ENCODE measurements at places on chromosomes 2 and 18. TPM values are rescaled to one million over a fixed set of nuclear protein-coding genes. Genes with fewer than 3 reads are reported as not detected.

DNA sequence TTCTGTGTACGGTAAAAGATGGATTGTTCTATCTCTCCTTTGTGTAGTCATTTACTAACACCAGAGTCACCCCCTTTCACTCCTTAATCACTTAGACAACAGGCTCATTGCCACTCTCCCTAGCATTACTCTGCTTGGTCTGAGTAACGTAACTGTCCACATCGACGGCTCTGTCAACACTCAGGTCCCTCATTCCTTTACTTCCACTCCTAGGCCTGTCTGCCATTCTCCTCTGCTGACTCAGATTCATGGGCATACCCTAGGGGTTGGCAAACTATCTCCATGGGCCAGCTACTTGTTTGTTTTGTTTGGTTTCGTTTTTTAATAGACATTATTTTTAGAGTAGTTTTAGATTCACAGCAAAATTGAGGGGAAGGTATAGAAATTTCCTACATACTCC lies 243.9 kb downstream of the NR4A2 start:
- no peak overlapping the region for H3K27ac ChIP-seq
- no peak for DNase-seq
- no peak overlapping the region for H3K4me3 ChIP-seq

DNA sequence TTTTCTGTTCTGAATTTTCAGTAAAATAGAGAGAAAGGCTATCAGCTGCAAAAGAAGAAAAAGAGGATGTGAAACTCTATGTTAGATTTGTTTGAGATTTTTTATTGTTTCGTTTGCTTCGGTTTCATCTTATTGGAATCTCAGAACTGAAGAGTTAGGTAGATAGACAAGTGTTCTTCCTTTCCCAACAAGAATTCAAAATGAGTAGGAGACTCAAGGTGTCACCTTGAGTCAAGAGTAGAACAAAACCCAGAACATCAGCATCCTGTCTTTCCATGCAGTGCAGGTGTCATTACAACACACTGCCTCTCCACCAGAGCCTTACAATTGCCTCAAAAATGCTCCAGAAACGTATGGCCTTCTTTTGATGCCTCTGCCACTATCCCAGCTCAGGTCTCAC lies 21.1 kb downstream of the NBAS start:
- H3K36me3 ChIP-seq = no peaks in the 10 kb centered on the region
- DNase-seq = no peak
- no peaks in the 10 kb centered on the region for H3K4me1 ChIP-seq
- no peak overlapping the region for H3K27ac ChIP-seq
- H3K27me3 ChIP-seq = no peaks in the 10 kb centered on the region

GRCh38 chr2:172279813-172280212 lies 147.6 kb upstream of the ITGA6 start:
- no peak for DNase-seq
- H3K36me3 ChIP-seq = no peaks in the 10 kb centered on the region
- H3K27me3 ChIP-seq = no peaks in the 10 kb centered on the region
- peaks cover 2% of the 10 kb centered on the region for H3K4me1 ChIP-seq
- H3K4me3 ChIP-seq = no peak overlapping the region
- no peak overlapping the region for H3K27ac ChIP-seq

GRCh38 chr18:59229701-59230443 lies 9.9 kb downstream of the GRP start:
- no peak for DNase-seq
- no peaks in the 10 kb centered on the region for H3K36me3 ChIP-seq
- no peaks in the 10 kb centered on the region for H3K4me1 ChIP-seq
- no peak overlapping the region for H3K4me3 ChIP-seq

GRCh38 chr2:126699018-126699417 lies 43.1 kb downstream of the GYPC start:
- H3K27me3 ChIP-seq = no peaks in the 10 kb centered on the region
- H3K4me1 ChIP-seq = peaks cover 18% of the 10 kb centered on the region
- no peak for DNase-seq
- no peak overlapping the region for H3K4me3 ChIP-seq
- H3K36me3 ChIP-seq = peaks cover 14% of the 10 kb centered on the region

- no peaks in the 10 kb centered on the region for H3K36me3 ChIP-seq
- H3K4me1 ChIP-seq = no peaks in the 10 kb centered on the region
- H3K27ac ChIP-seq = no peak overlapping the region
- no peaks in the 10 kb centered on the region for H3K27me3 ChIP-seq
- DNase-seq = no peak
These were observed 53.7 kb upstream of the ZNF396 start for GRCh38 chr18:35430721-35431373.

DNA sequence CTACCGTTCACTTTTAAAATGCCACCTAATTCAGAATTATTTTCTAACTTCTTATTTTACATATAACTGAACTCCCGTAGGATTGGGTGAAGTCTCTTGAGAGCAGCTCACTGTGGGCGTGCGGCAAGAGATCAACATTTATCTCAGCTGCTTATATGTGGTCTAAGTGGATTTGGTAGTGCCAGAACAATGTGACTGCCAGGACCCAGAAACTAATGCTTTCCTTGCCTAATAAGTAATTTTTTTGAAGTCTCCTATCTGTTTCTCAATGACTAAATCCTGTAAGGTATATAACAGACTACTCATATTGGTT lies 11.2 kb upstream of the NFE2L2 start:
- H3K36me3 ChIP-seq = no peaks in the 10 kb centered on the region
- no peak overlapping the region for H3K4me3 ChIP-seq
- no peaks in the 10 kb centered on the region for H3K4me1 ChIP-seq
- no peak for DNase-seq

DNA sequence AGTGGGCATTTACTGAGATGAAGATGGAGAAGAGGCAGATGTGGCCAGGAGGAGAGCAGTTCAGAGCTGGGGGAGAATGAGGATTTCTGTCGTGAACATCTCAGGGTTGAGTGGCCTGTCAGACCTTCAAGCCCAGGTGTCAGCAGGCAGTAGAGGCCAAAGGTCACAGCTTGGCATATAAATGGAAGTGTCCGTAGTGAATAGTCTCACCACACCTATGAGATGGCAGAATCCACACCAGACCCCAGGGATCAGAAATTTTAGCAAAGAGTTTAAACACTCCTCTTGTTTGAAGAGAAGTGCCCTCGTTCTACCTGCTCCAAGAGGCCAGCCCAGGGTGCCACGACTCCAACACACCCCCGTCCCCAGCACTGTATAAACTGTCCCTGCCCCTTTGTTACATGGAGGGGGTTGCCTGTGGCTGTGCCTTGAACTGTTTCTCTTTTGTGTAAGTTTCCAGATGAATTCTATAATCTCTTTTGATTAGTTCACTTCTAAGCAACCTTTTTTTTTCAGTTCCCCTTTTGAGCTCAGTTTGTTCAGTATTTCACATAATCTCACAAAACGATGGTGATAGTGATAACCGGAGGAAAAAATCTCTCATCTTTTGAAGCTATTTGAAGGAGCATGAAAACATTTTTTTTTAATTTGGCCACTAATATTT lies 69.0 kb upstream of the TTC39C start:
- no peaks in the 10 kb centered on the region for H3K27me3 ChIP-seq
- H3K4me3 ChIP-seq = no peak overlapping the region
- H3K27ac ChIP-seq = no peak overlapping the region

DNA sequence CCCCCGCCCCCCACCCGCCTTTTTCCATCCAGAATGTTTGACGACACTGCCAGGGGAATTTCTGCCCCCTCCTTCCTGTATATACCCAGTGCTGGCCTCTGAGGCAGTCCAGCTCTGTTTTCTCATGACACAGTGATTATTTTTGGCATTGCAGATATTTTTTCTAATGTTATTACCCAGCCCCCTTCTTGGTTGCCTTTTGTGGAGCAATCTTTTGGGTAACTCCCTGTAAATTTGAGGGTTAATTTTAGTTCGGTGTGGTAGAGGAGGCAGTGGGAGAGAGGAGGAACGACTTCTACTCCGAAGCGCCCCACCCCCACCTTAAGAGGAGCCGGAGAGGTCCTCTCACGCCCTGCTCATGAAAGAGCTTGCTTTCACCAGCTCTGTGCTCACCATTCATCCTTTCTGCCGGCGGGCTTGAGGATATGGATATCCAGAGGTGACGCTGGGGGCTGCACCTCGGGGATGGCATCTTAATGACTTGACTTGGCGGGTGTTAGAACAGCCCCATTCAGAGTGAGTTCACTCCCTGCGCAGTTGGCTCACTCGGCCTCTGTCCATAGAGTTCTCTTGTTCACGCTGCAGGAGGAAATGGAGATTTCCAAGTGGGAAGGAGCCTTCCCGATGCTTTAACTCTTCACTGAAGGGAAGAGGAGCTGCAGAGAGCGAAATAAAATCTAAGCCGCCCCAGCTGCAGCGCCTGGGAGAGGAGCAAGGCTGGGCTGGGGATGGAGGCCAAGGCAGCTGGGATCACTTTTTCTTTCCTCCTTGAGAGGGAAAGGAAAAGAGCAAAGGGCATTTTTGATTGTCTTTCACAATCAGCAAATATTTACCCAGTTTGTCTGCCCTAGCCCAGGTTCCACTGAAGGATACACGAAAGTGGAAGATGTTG lies 38.4 kb downstream of the EPAS1 start:
- peaks cover 65% of the 10 kb centered on the region for H3K4me1 ChIP-seq
- peak; percentile 80 for DNase-seq
- peak overlapping the region; percentile 82 for H3K27ac ChIP-seq
- H3K36me3 ChIP-seq = no peaks in the 10 kb centered on the region

- no peak for DNase-seq
- H3K36me3 ChIP-seq = no peaks in the 10 kb centered on the region
- no peak overlapping the region for H3K4me3 ChIP-seq
These were observed 110.7 kb upstream of the HNRNPA3 start for GRCh38 chr2:177101930-177102329.

DNA sequence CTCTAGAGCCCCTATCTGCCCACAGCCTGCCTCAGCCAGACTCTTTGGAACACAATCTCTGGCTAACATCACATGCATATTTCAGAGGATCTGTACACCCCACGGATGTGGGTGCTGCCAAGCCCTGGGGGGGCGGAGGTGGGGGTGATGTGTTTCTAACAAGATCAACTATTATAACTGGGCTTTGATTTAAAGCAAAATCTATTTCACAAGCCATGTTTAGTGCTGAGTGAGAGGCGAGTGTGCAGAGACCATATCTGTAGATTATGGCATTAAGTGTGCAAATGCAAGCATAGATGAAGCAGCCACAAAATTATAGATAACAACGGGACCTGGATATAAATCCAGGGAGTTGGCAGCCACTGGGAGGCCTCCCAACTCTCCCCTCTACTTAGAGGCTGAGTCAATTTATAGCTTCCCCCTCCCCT lies 135.8 kb upstream of the SMAD2 start:
- no peaks in the 10 kb centered on the region for H3K27me3 ChIP-seq
- no peaks in the 10 kb centered on the region for H3K4me1 ChIP-seq
- H3K4me3 ChIP-seq = no peak overlapping the region

DNA sequence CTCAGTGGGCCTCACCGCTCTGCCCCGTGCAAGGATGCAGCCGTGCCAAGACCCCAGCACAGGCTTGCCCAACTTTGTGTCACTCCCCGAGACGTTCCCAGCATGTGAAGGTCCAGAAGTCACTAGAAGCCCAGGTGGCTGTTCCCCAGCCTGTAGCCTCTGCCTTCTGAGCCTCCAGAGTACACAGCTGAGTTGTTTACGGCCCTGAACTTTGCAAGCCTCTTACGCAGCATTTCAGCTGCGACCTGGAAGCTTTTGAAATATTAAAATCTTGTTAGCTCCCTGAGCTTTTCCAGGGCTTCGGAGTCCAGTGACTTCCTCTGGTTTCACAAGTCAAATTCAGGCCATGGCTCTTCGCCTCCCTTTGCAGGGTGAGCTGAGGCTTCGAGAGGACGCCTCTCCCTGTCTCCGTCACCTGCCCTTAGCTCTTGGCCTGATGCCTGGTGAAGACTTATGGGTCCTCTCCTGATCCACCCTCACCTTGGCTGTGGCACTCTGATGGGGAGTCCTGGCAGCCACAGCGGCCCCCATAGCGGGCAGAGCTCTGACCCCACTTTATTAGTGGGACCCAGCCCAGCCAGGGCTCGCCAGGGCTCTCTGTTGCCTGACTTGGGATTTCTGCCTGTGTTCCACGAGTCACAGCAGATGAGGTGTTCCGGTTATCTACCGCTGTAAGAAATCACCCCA lies 76.5 kb upstream of the HPCAL1 start:
- no peaks in the 10 kb centered on the region for H3K4me1 ChIP-seq
- no peaks in the 10 kb centered on the region for H3K36me3 ChIP-seq

DNA sequence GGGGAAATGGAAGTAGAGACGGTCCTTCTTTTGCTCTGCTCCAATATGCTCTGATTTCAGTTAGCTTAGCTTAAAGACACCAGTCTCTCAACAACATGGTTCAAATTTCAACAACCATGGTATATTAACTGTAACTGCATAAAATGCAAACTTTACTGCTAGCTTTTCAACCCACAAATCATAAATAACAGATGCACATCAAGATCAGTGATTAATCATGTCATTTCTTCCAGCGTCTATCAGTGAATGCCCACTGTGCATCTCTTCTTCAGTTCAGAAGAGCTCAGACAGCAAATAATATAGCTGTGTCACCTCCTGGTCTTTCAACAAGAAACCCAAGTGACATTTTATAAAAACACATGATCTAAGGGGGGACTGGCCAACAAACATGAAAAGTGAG lies 12.6 kb downstream of the PECR start:
- no peak for DNase-seq
- no peak overlapping the region for H3K27ac ChIP-seq
- no peaks in the 10 kb centered on the region for H3K27me3 ChIP-seq
- no peak overlapping the region for H3K4me3 ChIP-seq
- H3K36me3 ChIP-seq = no peaks in the 10 kb centered on the region

DNA sequence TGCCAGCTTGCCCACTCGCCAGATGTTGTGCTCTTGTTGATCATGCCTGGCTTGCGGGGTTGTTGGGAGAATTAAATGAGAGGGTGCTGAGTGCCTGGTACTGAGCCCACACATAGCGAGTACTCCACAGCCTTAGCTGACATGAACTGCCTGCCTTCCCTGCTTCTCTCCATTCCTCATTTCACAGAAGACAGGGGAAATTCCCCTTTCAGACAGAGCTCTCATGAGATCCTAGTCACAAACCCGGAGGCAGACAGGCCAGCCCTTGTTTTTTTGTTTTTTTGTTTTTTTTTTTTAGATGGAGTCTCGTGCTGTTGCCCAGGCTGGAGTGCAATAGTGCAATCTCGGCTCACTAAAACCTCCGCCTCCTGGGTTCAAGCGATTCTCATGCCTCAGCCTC lies 17.1 kb upstream of the DNMT3A start:
- H3K36me3 ChIP-seq = no peaks in the 10 kb centered on the region
- DNase-seq = no peak
- H3K27ac ChIP-seq = no peak overlapping the region
- H3K27me3 ChIP-seq = no peaks in the 10 kb centered on the region
- H3K4me3 ChIP-seq = no peak overlapping the region

- no peak for DNase-seq
- no peak overlapping the region for H3K4me3 ChIP-seq
- no peak overlapping the region for H3K27ac ChIP-seq
- no peaks in the 10 kb centered on the region for H3K27me3 ChIP-seq
- H3K36me3 ChIP-seq = no peaks in the 10 kb centered on the region
- no peaks in the 10 kb centered on the region for H3K4me1 ChIP-seq
These were observed 150.3 kb downstream of the TFCP2L1 start for GRCh38 chr2:121134728-121135127.

The RASGRP3 gene
- total RNA-seq = 8.6 TPM

The LAMA3 gene
- total RNA-seq = 8.4 TPM

The ABCG8 gene
- total RNA-seq = not detected

All from sigmoid colon (tissue), 7 donors.